ENCODE measurements at places on chromosomes 3 and 15.
A peak's percentile ranks its signal among the peaks of the same experiment; 100 is the strongest.

GRCh38 chr15:65818927-65819562, 27.0 kb upstream of the DENND4A start:
- peak; percentile 78 for DNase-seq

DNA sequence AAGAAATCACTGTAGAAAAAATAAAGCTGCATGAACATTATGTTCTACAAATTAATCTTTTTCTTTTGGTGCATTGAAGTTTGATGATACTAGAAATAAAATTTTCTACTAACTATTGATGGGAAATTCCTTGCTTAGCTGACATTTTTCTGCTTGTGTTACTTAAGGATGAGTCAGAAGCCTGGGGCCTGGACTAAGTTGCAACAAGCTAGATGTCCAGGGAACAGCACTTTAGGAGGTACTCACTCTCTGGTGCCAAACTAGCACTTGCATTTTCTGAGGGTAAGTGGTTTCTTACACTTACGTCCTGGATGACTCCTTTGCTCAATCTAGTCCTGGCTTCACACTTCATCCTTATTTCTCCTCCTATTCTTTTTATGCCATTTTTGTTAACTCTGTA, 945.1 kb downstream of the IGSF11 start:
- DNase-seq = no peak

DNA sequence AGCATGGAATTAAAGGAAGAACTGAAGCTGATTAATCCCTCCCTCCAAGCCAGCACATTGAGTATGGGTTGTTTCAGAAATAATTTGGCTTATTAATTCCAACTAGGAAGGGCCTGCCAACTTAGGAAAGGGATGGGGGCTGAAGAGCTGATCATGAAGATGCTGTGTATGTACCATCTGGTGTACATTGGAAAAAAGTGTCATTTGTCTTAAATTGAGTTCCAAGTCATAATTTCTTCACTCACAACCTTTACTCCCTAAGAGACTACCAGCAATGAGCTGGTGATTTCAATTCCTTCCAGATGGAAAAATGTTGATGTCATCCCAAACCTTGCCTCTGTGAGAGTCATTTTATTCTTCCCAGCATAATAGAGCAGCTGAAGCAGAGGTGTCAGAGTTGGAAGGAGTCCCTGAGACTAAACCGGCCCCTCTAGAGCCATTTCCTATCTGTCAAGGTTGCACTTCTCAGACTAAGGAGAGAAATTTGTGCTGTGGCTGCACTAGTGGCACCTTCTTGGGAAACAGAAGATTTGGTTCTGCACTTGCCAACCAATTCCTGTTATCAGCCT, 79.4 kb downstream of the GTPBP8 start:
- no peak for DNase-seq

GRCh38 chr3:31576521-31576920, 43.8 kb downstream of the STT3B start:
- no peak for DNase-seq

GRCh38 chr3:112372396-112372795, 39.4 kb downstream of the CD200 start:
- DNase-seq = no peak

DNA sequence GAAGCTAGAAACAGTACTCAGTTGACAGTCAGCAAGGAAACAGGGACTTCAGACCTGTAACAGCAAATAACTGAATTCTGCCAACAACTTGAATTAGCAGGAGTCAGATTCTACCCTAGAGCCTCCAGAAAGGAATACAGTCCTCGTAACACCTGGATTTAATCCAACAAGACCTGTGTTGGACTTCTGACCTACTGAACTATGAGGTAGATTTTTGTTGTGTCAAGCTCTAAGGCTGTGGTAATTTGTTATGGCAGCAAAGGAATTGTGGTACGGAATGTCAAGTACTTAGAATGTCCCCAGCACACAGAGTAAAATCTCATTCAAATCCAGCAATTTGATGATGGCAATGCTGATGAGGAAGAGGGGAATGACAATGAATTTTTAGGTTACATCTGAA, 234.1 kb downstream of the LRRN1 start:
- no peak for DNase-seq

DNA sequence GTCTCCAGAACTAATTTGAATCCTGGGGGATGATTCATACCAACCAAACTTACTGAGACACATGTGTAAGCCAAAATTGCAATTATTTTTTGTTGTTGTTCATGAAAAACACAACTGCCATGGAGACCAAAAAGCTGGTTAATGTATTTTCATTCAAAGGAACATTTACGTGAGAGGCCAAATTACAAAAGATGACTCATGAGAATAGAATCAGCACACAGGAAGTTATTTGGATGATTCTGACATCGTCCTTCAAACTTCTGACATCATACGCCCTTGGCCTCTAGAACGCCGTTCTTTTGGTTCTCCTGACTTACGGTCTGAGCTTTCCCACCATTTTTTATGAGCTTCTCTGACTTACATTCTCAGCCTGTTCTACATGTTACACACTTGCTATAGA, 3.0 kb upstream of the ZNF280D start:
- no peak for DNase-seq

- no peak for DNase-seq
These were observed 77.5 kb downstream of the RPL22L1 start for GRCh38 chr3:170792471-170792870.

DNA sequence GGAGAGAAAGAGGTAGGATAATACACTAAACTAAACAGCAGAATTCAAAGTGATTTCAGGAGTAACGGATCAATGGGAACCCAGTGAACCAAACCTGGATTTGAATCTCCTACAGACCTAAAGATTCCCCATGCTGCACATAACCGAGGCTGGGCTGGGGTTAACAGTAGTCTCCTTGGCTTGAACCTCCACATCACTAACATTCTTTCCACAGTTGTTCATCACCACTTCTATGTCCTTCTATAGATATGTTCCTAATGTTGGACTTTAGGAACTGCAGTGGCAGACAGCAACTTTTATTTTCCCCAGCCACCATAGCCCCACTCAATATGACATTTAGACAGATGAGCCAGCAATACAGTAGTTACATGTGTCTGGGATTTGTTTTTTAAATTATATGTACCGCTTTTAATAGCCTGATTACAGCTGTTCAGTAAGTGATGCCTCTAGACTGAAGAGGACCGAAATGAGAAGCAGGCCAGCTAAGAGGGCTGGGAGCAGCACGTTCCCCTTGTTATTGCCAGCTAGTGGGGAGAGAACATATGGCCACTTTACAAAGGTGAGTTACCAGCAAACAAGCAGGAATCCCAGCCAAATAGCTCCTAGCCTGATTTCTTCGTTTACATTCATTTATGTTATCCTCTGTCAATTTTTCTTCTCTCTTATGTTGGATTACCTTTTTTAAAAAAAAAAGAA, 472.6 kb upstream of the CDIN1 start:
- no peak for DNase-seq

GRCh38 chr3:165233501-165234195, 37.5 kb upstream of the SLITRK3 start:
- DNase-seq = no peak

DNA sequence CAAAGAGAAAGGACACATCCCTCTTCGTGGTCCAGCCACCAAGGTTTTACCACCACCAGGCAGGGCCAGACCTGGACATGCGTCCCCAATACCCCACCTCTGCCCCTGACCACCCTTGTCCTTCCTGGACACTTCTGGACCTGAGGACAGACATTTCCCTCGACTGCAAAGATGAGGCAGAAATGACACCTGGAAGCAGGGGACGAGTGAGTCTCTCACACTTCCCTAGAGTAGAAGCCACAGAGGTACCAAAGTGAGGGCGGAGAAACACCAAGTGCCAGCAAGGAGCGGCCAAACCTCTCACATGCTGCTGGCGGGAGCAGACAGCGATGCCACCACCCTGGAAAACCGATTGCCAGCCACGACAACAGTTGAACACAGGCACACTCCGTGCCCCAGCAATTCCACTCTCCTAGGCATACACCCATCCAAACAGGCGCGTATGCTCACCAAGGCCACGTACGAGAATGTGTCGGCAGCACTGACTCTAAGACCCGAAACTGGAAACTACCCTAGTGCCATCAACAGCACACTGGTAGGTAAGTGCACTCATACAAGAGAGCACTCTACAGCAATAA, 207.0 kb upstream of the NSMCE3 start:
- no peak for DNase-seq

GRCh38 chr3:50662408-50662807, 12.3 kb upstream of the DOCK3 start:
- DNase-seq = no peak

DNA sequence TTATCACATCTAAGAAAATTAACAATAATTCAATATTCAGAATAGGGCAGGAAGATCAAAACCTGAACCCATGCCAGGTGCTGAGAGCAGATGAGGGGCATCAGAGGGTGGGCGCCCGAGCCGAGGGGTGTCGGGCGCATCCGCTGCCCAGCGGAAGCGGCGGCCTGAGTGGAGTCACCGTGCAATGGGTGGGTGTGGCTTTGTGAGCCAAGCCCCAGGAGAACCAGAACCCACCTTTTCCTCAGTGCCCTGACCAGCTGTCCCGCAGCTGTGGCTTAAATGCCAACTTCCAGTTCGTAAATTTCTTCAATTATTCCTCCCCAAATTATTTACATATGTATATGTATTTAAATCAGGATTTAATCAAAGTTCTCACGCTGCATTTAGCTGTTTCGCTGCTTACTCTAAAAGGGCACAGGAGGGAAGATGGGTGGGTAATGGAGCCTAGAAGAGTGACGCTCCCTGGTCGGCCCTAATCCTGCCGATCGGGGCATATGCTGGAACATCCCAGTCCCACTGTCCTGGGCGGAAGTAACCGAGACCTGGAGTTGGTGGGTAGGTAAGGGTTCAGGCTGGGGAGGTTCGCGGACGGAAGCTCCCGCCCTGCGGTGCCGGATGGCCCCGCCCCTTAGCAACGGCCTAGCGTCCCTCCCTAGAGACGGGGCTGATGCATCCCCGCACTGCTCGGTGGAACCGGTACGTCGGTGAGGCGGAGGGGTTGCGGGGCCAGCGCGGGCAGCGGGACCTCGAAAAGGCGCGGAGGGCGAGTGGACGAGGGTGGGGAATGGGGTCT, 1.3 kb downstream of the DNAH1 start:
- DNase-seq = no peak

DNA sequence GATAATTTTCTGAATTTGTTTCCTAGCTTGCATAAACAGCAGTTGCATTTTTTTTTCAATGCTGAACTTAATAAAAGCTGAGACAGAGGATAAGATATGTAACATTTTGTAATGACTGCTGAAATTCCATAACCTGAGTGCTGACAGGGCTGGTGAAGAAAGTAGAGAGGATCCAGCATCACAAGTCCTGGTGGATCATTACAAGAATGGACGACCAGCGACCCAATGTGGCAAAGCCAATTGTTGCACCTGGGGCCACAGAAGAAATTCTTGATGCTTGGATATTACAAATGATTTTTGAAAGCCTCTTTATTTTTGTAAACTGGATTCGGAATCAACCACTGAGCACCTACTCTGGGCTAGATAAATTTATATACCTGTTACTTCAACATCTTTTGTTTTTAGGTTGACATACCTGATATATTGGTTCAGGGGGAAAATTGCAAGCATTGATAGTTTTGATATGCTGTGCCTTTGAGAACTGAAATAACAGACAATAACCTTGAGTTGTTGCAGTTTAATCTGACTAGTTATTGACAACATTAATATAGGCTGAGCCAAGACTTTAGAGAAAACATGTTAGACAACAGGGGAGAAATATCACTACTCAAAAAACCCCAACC, 3.9 kb upstream of the ACTL6A start:
- DNase-seq = peak; percentile 85

GRCh38 chr3:149969110-149969939, 1.4 kb downstream of the PFN2 start:
- DNase-seq = no peak

GRCh38 chr15:63191895-63192618, 2.7 kb downstream of the RAB8B start:
- no peak for DNase-seq

DNA sequence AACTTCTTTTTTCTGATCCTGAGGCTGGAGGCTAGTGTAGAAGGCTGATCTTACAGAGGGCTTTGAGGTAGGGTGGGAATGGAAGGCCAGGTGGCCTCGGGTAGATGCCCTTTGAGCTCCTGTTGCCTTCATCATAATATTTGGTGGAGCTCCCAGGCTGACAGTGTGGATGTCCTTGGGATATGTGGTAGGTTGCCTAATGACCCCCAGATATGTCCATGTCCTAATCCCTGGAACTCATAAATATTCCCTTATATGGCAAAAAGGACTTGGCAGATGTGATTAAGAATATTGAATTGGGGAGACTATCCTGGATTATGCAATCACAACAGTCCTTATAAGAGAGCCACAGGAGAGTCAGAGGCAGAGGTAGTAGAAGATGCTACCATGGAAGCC, 5.5 kb downstream of the ADAMTSL3 start:
- DNase-seq = no peak

- no peak for DNase-seq
These were observed 317.3 kb upstream of the NECTIN3 start for GRCh38 chr3:110754212-110754916.

DNA sequence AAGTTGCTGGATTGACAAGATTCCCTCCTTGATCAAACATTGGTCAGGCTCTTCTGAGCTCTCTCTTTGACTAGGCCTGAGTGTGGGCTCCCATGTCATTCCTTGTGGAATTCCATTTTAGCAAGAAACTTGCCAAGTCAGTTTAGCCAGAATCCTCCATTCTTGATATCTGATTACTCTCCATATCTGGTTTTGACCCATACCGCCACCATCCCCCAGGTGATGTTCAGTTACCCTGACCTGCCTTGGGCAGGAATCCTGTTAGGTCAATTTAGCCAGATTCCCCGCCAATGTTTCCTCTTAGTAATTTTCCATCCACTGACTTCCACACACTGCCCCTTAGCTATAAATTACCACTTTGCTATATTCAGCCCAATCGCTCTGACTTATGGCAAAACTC, 1.0 kb upstream of the PCCB start:
- DNase-seq = no peak

DNA sequence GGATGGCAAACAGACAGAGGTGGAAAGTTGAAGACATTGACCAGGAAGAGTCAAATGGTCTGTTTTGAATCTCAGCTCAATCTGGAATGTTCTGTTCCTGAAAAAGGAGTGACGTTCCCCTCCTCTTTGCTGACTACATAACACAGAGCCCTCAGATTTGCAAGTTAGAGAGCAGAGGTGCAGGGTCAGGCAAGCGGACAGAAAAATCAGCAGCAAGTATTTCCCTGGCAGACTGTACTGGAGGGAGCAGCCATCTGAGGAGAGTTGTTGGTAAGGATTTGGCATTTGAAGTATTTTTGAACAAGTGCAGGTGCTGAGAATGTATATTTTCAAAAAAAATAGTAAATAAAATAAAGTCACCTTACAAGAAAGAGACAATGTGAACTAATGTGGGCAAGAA, 17.6 kb downstream of the ZNF80 start:
- no peak for DNase-seq

Data from Karpas-422 (cell line).